ENCODE measurements at places on chromosomes 13 and 19.
A peak's percentile ranks its signal among the peaks of the same experiment; 100 is the strongest.

- no peak for DNase-seq
These were observed 3.2 kb downstream of the KRI1 start for GRCh38 chr19:10562609-10563008.

- DNase-seq = no peak
These were observed 512.3 kb upstream of the PCDH9 start for GRCh38 chr13:67742478-67742877.

GRCh38 chr13:28137596-28137995 is 749 bp upstream of the PAN3 start:
- no peak for DNase-seq

GRCh38 chr13:96822895-96823294 is 171.4 kb downstream of the OXGR1 start:
- DNase-seq = no peak

- DNase-seq = no peak
These were observed 10.1 kb upstream of the C2CD4C start for GRCh38 chr19:418761-419671.

DNA sequence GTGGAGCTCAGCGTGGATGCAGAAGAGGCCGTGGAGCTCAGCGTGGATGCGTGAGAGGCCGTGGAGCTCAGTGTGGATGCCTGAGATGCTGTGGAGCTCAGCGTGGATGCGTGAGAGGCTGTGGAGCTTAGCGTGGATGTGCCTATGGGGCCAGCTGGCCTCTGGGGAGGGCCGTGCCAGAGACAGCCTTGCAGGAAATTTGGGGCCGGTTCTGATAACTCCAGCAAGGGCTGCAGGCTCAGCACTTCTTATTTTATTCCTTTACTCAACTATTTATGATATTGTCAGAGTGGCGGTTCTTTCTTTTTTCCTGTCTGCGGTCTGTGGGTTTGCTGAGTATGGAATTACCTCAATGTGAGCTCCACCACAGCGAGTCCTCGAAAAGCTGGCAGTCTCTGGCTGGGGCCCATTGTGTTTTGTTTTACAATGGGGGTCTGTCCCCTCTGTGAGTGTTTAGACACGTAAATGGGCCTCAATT is 17.8 kb upstream of the TMEM255B start:
- DNase-seq = peak; percentile 33

GRCh38 chr19:50461066-50461875 is 15.0 kb upstream of the EMC10 start:
- peak; percentile 43 for DNase-seq

GRCh38 chr13:98921786-98922185 is 56.1 kb downstream of the DOCK9 start:
- DNase-seq = no peak

GRCh38 chr19:28327905-28328304 is 885.0 kb downstream of the UQCRFS1 start:
- no peak for DNase-seq

- DNase-seq = no peak
These were observed 263.9 kb downstream of the MZT1 start for GRCh38 chr13:72463561-72463960.
